ENCODE measurements at places on chromosomes 5 and 9.

- DNase-seq: no peak
Measured at GRCh38 chr9:129336601-129337331, 158.7 kb upstream of the IER5L start.

GRCh38 chr9:132411091-132411508 lies 1.1 kb downstream of the CFAP77 start:
- DNase-seq: no peak

DNA sequence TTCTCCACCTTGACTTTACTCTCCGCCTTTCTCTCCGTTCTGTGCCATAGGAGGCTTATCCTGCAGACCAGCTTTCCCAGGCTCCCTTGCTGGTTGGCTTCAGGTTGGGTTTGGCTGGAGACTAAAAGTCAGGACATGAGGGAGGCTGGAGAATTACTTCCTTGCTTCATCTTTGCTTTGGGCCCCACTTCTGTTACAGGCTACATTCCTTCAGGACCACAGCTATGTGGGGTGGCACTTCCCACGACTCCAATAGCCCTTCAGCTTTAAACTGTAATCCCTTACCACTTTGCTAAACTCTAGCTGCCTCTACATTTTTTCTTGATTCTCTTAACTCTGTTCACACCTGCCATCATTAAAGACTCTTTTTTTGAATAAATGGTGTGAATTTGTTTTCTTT lies 186.7 kb upstream of the NR4A3 start:
- no peak for DNase-seq

DNA sequence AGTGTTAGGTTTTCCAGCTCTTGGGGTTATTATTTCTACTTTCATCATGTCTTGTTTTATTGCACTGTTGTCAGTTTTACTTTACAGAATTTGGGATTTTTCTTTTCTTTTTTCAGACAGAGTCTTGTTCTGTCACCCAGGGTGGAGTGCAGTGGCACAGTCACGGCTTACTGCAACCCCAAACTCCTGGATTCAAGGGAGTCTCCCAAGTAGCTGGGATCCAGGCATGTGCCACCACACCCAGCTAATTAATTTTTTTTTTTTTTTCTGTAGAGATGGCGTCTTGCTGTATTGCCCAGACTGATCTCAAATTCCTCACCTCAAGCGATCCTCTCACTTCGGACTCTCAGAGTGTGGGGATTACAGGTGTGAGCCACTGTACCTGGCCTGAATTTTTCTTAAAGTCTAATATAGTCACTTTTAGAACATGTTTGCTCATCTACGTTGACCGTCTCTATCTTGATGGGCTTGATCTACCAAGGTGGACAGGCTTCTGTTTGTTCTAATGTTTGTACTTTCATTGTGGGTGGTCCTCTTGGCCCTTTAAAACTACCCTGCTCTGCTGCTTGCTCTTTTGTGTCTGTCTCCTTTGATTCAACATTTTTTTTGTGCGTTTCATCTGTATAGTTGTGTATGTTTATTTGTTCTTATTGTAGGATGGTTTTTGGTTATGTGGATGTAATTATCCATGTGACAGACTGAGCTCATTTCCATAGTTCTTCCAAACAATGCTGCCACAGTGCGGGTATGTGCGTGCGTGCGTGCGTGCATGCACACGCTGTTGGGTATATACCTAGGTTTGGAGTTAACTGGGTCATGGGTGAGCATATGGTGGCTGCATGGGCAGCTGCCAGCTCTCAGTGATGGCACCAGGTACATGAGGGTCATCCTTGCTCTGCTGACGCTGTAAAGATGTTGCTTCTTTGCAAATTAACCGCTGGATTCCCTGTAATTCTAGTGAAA lies 18.1 kb downstream of the PRRC2B start:
- no peak for DNase-seq

- DNase-seq: no peak
Measured at GRCh38 chr5:69092969-69093368, 845 bp upstream of the SLC30A5 start.

DNA sequence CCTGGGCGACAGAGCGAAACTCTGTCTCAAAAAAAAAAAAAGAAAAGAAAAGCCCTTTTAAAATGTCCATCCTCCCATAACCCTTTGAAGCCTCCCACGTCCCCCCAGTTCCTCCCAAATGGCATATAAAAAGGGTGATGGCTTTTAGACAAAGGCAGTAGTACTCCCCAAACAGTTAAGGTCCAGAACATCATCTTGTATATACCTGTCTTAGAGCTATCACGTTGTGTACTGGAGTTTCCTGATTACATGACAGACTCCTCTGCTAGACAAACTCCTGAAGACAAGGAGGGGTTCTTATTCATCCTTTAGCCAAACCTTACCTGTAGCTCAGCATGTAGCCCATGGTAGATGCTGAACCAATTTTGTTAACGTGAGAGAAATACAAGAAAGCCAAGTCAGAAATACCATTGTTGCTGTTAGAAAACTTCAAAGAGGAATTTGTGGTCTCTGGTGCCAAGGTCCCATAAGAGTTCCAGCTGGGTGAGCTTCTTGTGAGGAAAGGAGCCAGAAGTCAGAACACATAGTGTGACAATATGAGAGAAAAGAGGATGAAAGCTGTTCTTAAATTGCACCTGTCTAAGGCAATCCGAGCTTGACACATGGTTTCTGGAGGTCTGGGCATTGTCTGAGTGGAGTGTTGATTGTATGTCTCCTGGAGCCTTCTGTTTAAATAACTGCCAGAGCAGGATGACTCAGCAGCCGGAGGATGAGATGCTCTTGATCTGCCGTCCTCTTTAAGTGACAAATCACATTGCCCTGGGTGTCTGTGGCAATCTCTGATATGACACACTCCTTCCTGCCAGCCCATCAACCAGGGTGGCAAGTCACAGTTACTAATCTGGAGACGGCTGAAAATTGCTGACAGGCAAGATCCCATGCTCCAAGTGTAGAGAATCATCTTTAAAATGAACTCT lies 69.1 kb downstream of the ARRDC3 start:
- peak; percentile 62 for DNase-seq

GRCh38 chr9:98994172-98995058 lies 50.7 kb downstream of the COL15A1 start:
- no peak for DNase-seq

GRCh38 chr5:141519605-141520565 lies 31.0 kb downstream of the PCDHGC5 start:
- DNase-seq: no peak

GRCh38 chr5:88722546-88723073 lies 160.4 kb downstream of the MEF2C start:
- DNase-seq: no peak

- no peak for DNase-seq
Measured at GRCh38 chr5:39178171-39178570, 41.2 kb downstream of the FYB1 start.

GRCh38 chr5:30604648-30605262 lies 588.7 kb upstream of the CDH6 start:
- no peak for DNase-seq

DNA sequence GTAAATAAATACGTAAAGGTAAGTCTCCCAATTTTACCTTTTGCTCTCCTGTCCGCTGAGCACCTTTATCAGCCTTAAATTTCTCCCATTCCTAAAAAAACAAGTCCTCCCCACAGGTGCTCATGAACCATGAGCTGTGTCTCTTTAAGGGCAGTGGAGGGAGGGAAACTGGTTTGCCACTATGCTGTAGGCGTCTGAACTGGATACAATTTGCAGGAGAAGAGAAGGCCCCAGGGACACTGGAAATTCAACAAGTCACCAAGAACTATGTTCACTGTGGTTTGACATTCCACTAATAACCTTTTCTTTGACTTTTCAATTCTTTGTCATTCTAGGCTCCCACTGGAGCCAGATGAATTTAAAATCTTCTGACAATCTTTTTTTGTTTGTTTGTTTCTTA lies 72.2 kb downstream of the LHFPL2 start:
- no peak for DNase-seq

DNA sequence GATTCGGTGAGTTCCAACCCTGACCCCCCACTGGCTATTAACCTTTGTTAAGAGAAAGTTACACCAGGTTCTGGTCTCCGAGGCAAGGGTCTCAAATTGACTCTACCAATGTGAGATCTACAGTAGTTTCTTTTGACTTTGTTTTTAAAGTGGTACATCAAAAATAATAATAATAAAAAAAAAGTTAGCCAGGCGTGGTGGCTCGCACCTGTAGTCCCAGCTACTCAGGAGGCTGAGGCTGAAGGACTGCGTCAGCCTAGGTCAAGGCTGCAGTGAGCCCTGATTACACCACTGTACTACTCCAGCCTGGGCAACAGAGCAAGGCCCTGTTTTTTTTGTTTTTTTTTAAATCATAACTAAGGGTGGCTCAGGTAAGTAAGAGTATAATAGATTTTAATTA lies 1.0 kb upstream of the KLF9 start:
- DNase-seq: no peak

DNA sequence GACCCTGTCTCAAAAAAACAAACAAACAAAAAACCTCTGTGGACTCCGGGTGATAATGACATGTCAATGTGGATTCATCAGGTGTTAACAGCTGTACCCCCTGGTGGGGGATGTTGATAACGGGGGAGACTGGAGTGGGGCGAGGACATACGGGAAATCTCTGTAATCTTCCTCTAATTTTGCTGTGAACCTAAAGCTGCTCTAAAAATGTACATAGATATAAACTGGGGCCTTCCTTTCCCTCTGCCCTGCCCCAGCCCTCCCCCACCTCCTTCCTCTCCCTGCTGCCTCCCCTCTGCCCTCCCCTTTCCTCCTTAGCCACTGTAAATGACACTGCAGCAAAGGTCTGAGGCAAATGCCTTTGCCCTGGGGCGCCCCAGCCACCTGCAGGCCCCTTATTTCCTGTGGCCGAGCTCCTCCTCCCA lies 1.4 kb upstream of the CEL start:
- DNase-seq: no peak

GRCh38 chr5:54905942-54906537 lies 79.4 kb downstream of the ESM1 start:
- DNase-seq: peak; percentile 35

DNA sequence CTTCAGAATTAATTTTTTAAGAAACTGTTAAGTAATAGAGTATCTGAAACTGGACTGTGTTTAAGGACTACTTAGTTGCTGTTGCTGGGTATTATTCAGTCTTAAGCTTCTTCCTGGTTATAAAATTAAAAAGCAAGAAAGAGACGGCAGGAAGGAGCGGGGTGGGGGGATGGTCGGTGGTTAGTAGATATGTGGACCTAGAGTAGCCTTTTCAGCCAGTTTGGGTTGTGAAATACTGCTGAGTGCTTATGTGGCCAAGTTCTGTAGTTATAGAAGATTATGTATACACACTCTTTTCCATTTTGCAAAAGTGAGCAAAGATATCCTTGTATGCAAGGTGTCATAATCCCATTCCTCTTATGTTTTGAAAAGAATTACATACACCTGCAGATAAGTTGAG lies 28.5 kb downstream of the TRIO start:
- DNase-seq: no peak

- no peak for DNase-seq
Measured at GRCh38 chr5:5558638-5559527, 136.4 kb downstream of the ICE1 start.

DNA sequence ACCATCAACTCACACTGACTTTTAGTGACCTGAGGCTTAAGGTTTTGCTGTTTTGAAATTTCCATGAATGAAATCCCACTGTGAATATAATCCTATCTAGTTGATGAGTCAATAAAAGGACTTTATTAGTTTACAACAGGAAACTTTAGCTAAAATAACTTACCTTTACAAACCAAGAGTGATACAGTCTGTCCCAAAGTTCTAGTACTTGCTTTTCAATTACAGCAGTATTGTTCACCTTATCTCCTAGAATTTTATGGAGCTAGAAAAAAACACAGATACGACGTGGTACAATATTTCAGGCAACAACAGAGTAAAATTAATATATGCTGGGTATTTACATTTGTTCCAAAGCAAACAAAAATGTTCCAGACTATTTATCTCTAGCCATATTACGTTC lies 46.9 kb upstream of the CTNNAL1 start:
- no peak for DNase-seq

- DNase-seq: no peak
Measured at GRCh38 chr5:62284946-62285891, 20.8 kb upstream of the KIF2A start.

DNA sequence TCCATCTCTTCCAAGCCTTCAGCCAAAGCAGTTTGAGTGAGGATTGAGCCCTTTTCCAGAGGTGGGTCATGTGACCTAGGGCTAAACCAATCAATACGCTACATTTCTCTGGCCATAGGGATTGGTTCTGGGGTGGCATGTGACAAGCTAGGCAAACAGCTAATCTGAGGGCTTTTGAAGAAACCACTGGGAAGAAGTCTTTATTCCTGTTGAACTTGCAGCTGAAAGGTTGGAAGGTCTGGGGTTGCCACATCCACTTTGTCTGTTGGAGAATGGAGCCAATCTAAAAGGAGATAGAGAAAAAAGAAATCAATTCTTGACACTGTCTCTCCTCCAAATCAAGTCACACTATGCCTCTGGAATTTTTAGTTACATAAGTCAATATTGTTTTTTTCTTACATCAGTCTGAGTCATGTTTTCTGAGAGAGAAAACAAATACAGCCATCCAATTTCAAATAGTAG lies 637.8 kb upstream of the WWC1 start:
- no peak for DNase-seq

GRCh38 chr5:146813346-146814157 lies 65.0 kb downstream of the PPP2R2B start:
- DNase-seq: no peak

GRCh38 chr9:121394292-121394691 lies 24.2 kb upstream of the STOM start:
- DNase-seq: no peak

- no peak for DNase-seq
Measured at GRCh38 chr9:87008667-87009066, 61.4 kb upstream of the GAS1 start.

Measured in stimulated activated CD8-positive, alpha-beta memory T cell treated with anti-CD3 and anti-CD28 coated beads, Interleukin-4, amount 100 ng/mL, for 1 hour (primary cell).